Head of caudate nucleus (tissue), 42 donors: ENCODE measurements at places on chromosomes 3 and 15.

- no peak for DNase-seq
These were observed 32.5 kb downstream of the GBE1 start for GRCh38 chr3:81728766-81729544.

DNA sequence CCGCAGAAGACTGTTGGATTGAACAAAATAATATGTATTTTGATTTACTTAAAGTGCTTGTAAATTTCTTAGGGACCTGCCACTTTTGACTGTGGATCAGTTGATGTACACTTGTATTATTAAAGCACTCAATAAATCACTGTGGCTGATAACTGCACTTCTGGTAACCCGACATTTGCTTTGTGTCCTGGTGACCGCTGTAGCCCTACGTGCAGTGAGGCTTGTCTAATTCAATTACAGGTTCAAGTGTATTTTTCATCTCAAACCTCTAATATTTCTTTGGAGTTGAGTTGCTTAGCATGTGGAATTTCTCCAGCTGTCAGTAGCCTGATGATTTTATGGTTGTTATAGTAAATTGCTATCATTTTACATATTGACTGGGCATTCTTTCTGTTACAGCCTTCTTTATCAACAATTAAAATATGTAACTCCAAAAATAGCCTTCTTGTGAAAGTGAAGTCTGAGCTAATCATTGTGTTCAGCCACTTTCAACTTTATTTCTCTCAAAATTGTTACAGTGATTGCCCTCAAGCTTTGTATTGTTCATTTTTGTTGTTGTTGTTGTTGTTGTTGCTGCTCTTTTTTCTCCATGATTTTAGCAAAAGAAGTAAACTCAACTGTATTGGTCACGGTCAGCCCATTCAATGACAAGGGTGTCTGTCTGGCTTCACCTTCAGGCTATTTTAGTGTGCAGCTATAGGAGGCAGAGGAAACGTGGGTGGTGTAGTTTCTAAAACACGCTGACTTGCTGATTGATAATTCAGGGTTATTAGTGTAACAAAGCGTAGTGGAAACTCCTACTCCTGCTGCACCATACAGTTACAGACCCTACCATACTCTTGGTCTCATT, 215.1 kb upstream of the UBE2E1 start:
- DNase-seq = no peak

- no peak for DNase-seq
These were observed 2.9 kb downstream of the SCN5A start for GRCh38 chr3:38646630-38647029.

GRCh38 chr3:106814231-106814630, 563.0 kb upstream of the CCDC54 start:
- DNase-seq = peak; percentile 40

DNA sequence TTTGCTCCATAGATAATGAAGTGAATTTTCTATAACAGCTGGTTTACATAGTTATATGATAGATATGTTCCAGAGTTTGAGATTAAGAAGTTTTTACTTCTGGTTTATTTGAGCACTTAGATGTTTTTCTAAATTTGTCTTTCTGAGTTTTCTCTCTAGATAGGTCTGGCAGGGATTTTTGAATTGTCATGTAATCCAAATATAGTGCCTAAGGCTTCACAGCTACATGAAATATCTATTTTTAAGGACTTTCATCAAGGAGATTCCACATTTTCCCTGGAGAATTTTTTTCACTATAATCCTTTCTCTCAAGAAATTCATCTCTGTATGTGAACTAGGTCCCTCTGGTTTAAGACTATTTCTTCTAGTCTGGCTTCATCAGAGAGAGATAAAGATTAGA, 12.0 kb downstream of the PPM1L start:
- no peak for DNase-seq

DNA sequence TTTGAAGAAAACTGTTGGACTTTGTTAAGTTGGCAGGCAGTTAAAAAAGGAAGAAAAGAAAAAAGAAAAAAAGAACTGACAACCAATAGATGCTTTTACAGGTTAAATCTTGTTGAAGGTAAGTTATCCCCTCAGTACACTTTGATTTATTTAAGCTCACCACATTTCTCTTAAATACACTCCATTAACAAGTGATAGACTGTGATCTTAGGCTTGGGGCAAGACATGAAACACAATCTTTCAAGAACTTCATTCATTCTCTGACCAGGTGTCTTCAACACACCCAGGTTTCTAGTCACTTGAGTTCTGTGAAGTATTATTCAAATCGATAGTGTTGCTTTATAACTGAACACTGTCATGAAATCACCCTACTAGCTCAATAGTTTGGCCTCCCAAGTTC, 751.9 kb downstream of the ROBO1 start:
- no peak for DNase-seq
